Activated CD4-positive, alpha-beta T cell treated with anti-CD3 and anti-CD28 coated beads for 1 hour (primary cell): ENCODE measurements at places on chromosomes 12 and 14.

DNA sequence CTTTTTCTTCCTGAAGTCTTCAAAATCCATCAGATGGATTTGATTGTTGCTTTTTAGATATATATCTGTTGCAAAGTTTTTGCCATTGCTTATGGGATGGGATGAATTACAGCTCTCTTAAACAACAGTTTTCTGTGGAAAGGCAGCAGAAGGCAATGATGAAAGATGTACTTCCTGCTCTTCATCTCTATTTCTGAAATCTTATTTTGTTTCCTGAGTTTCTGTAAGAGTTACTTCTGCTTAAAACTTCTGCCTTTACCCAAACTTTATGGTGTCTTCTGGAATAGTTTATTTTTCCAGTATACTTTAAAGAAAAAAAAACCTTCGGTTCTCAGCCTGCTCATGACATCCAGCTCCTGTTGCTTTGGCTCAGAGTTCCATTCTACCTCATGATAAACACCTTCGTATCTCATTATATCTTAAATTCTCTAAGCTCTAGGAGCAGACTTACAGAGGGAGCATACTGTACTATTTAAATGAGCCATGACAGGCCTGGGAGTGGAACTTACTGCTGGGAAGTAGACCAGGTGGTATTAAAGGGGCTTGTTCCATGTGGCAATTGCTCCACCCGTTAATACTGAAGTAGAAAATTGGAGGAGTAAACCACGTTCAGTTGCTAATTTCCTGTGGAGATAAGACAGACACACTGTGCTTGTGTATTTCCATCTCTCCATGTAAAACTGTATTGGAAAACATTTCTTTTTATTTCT lies 288.4 kb downstream of the FBXL14 start:
- DNase-seq, result no peak

DNA sequence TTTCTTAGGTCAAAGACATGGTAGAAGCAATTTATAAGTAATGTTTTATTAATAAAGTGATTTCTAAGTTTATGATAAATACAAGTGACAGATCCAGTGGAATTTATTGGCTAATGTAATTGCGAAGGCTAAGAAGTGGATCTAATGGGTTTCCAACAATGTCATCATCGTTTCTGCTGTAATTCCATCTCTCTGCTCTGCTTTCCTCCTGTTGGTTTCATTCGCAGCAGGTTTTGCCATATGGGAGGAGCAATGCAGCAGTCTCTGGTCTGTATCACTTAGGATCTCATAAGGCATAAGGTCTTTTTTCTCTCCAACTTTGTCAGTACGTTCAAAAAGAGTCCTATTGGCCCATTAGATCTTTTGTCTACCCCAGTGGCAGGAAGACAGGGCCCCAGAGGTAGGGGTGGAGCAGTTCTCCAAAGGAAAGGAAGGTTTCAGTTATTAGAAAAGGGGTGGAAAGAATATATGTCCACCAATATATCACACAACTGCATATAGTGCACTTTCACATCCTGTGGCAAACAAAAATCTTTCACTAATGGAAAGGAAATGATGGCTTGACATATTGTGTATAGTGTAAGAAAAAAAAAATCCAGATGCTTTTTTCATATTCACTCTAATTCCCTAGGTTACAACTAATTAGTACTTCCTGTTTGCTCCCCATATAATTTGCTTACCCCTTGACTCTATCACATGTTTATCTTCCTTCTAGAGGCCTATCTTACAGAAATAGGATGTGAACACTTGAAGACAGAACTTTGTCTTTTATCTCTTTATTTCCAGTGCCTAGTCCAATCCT lies 451.3 kb downstream of the ZFP36L1 start:
- DNase-seq, result no peak

- DNase-seq, result no peak
Observed at GRCh38 chr12:23911574-23911973, 37.9 kb downstream of the SOX5 start.

GRCh38 chr12:132651444-132652100 lies 33.0 kb downstream of the P2RX2 start:
- no peak for DNase-seq

- DNase-seq, result no peak
Observed at GRCh38 chr12:98022961-98023360, 492.4 kb upstream of the TMPO start.

DNA sequence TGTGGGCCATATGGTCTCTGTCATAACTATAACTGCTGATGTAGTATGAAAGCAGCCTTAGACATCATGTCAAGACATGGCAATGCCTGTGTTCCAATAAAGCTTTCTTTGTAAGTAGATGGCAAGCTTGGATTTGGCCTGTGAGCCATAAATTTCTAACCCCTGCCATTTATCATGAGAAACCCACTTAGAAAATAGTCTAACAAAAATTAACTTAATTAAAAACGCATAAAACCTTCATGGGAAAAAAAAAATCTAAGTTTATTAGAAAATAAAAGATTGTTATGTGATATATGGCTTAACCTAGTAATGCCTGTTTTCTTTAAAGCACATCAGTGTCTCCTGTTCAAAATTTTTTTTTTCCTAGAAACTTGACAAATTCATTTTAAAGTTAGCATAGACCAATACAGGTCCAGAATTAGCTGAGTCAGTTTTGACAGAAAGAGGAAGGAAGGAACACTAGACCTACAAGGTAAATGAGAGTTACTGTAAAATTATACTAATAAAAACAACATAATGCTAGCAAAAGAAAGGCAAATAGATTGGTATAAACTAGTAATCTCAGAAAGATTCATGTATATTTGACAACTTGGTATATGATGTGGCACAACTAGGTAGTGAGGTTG lies 68.2 kb downstream of the USP15 start:
- DNase-seq, result no peak

GRCh38 chr14:75812622-75813021 lies 151.6 kb downstream of the TTLL5 start:
- no peak for DNase-seq

GRCh38 chr14:96011131-96011530 lies 28.0 kb upstream of the C14orf132 start:
- DNase-seq, result no peak

DNA sequence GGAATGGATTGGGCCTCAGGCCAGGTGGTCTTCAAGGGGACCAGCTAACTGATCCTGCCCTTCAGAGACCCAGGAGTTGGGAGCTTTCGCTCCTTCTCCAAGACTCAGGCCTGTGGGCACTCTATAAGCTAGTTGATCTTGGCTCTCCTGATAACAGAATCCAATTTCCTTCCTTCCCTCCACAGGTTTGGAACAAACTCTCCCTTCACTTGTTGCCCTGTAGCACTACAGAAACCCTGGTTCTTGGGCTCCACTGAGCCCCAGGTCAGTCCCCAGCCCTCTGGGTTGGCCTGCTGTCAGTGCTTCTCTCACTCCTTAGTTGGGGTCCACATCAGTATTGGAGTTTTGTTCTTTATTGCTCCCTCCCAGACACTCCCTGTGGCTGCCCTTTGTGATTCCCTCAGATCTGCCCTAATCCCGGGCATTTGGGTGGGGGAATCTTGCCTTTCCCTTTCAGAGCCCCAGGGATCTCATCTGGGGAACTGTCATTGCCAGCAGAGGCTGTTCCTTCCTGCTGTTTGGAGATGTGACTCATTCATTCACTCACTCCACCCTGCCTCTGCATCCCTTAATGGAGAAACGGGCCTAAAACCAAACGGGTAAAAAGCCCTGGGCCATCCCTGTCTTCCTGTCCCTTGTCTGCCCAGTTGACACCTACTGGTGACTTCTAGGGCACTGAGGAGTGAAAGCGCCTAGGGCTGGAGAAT lies 4.4 kb upstream of the GPD1 start:
- no peak for DNase-seq

DNA sequence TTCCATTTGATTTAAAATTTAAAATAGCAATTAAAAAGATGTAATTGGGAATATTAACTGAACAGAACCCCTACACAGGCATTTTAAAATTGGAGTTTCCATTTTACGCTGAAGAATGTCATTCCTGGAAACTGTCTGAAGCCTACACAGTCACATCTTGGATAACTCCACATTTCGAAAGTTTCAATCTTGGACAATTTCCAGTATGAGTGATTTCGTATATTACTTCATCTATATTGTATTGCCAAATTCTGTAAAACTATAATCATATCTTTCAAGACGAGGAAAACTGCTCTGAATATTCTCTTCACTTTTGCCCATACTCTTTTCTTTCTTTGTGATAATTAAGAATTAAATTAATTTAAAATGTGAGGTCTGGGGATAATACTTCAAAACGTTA lies 194.2 kb upstream of the ABCD2 start:
- DNase-seq, result no peak

- DNase-seq, result no peak
Observed at GRCh38 chr14:104891664-104892530, 26.8 kb downstream of the CEP170B start.

- DNase-seq, result peak; percentile 12
Observed at GRCh38 chr14:21825149-21825743, 151.6 kb upstream of the OR4E1 start.

DNA sequence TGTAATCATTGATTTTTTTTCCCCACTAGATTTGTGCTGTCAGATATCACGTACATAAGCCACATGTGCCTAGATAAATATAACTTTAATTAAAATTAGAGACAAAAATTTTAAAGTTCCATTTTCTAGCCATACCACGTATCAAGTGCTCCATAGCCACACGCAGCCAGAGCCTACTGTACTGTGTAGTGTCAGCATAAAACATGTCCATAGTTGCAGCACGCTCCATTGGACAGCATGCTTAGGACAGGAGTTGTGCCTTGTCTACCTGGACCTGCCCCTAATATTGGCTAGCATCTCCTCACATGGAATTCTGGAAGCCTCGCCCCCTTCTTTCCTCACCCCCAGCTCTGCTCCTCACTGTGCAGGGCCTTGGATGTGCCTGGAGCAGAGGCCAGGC lies 116.5 kb downstream of the SRGAP1 start:
- DNase-seq, result no peak

DNA sequence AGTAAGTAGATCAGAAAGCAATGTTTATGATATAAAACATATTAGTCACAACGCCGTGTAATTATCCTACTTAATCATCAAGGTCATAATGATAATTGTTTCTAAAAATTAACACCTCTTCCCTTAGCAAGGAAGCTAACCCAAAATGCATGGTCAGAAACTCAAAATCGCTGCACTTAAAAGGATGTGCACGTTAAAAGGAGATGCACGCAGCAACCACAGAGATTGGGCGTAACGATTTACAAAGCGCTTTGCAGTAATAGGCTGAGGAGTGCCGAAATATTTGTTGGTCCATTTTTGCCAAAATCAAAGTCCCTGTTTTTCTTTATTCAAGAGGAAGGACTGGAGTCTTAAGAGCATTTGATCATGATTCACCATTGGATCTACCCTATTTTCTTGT lies 1077.2 kb downstream of the VRK1 start:
- DNase-seq, result no peak

- DNase-seq, result no peak
Observed at GRCh38 chr14:59601056-59601455, 24.4 kb upstream of the CCDC175 start.

- DNase-seq, result no peak
Observed at GRCh38 chr12:101780599-101780998, 41.3 kb upstream of the SYCP3 start.

- DNase-seq, result no peak
Observed at GRCh38 chr14:103450416-103450815, 65.2 kb downstream of the MARK3 start.

DNA sequence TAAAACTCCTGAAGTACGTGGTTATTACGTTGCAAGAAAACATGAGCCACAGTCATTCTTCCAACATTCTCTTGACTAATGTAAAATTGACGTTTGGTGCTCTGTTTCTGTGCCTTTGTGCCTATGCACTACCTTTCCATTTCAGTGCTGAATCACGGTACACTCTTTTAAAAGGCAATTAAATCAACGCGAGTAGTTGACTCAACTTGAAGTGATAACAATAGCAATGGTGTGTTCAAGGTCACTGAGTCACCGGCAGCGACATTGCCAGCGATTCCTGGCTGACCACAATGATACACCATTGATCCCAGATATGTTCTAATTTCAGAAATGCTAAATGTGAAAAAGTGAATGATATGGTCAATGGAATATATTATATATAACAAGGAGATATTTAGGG lies 17.8 kb downstream of the AK7 start:
- no peak for DNase-seq

GRCh38 chr12:12398026-12398859 lies 41.4 kb downstream of the BORCS5 start:
- no peak for DNase-seq

DNA sequence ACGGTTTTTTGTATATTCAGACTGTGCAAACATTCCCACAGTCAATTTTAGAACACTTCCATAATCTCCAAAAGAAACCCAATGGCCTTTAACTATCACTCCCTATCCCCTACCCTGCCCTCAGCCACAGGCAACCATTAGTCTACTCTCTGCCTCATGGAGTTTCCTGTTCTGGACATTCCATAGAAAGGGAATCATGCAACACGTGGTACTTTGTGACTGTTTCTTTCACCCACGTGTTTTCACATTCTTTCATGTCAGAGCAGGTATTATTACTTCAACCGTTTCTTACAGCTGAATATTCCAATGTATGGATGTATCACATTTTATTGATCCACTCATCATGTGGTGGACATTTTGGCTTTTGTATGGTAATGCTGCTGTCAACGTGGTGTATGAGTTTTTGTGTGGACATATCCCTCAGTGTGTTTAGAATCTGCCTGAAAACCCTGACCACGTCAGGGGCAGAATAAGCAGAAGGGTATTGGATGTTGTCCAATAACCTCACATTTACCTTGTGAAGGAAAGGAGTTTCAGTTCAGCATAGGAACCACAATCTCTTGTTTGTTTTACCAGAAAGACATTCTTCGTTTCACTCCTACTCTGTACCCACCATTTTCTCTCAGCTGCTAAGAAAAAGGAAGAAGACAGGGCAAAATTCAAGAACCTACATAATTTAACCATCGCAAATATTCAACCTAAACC lies 107.5 kb upstream of the DYRK2 start:
- DNase-seq, result no peak

GRCh38 chr12:114674251-114675047 lies 9.5 kb downstream of the TBX3 start:
- DNase-seq, result no peak

DNA sequence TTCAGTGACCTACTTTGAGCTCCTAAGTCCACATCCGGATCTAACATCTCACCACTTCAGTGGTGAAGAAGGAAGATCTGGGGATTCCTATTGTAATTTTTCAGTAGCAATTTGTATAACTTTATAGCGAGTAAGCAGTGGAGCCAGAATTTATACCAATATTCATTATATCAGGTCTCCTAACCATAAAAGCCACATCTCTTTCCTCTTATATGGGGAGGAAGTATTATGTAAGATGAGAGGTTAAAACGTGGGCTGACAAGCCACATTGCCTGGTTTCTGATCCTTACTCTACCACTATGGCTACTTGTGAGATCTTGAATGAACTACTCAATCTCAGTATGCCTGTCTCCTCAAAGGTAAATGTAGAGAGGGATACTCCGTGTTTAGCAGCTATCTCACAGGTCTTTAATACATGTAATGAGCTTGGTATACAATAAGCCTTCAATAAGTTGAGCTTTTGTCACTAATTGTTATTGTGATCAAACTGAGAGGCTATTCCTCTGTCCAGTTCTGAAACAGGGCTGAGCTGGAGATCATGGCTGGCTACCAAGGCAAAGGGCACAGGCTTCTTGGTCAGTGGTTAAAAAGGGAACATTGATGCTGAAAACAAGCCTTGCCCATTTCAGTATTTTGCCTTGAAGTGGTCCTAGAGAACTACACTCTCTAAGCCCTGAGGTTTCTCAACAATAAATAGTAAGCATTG lies 3.3 kb upstream of the TMEM117 start:
- no peak for DNase-seq
